SK-N-DZ (cell line): ENCODE measurements at places on chromosomes 2 and 18.

DNA sequence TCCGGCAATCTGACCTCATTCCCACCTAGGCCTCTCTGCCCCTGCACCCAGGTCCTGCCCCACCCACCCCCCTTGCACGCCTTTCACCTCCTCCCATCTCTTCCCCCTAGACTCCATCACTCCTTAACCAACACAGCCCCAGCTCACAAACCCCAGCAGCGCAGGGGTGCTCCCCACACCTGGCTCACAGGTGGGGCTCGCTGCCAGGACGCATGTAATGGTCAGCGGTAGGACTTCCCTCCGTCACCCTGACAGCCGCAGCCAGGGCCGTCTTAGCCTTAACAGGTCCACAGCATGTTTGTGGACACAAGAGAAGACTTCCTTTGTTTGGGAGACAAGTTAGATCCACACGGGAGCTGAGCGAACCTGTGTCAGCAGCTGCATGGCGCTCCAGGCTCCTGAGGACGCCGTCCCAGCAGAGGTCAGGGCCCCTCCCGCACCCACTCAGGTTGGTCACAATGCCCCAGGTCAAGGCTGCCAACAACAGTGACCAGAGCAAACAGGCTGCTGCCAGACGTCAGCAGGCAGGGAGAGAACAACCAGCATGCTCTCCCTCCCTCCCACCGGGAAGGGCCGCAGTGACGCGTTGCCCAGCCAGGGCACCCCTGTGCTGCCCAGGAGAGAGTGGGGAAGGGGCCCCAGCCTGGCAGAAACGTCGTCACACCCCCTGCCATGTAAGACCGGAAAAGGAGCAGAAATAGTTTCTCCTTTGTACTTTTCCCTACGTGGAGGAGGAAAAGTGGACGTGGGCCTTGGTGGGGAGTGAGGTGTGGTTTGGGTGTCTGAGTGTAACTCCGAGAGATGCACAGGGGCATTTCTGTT, 68.0 kb downstream of the PXDN start:
- no peak for DNase-seq

GRCh38 chr2:15991231-15991630, 50.9 kb downstream of the MYCN start:
- no peak for DNase-seq

DNA sequence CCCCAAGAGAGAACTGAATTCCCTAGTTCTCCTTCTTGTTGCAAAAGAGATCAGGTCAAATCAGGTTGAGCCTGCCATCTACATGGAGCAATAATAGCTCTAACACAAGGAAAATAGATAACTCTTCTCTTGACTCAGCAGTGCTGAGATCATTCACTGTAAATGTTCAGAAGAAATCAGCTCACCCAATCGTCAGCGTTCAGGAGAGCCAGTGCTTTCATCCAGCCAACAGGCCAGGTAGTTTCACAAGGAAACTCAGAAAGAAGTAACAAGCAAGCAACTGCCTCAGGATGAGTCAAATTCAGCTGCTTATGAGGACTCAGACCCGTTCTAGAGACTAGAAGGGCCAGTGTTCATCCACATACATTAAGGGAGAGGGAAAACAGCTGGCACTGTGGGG, 5.9 kb downstream of the LMAN2L start:
- DNase-seq, result no peak

- no peak for DNase-seq
These were observed 24.9 kb upstream of the RMND5A start for GRCh38 chr2:86695053-86695691.

GRCh38 chr18:63787673-63788072, 12.5 kb downstream of the SERPINB7 start:
- DNase-seq, result no peak

DNA sequence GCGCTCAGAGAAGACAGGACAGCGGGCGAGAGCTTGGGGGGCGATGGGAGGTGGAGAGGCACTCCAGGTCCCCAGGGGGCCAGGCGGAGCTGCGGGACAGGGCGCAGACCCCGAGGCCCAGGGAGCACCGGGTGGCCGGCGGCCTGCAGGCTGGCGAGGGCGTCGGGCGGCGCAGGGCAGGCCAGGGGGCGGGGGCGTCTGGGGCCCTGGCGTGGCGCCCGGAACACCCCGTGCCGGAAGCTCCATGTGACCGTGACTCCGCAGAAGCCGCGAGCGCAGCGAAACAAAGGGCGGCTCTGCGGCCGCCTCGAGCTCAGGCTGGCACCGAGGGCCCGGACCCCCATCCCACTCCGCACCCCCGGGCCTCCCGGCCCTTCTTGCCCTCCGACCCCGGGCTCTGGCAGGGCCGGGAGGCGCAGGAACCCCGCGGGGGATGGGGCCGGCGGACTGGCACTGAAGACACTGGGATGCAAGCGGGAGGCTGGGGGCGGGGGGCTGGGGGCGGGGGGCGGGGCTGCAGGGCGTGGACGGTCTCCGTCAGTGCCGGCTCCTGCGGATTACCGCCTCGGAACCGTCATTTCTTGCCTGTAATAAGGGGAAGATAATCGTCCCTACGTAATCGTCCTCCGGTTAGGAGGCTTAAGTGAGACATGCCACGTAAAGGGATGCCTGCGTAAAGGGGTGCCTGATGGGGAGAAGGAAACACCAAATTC, 19.1 kb downstream of the SH2D6 start:
- peak; percentile 78 for DNase-seq

DNA sequence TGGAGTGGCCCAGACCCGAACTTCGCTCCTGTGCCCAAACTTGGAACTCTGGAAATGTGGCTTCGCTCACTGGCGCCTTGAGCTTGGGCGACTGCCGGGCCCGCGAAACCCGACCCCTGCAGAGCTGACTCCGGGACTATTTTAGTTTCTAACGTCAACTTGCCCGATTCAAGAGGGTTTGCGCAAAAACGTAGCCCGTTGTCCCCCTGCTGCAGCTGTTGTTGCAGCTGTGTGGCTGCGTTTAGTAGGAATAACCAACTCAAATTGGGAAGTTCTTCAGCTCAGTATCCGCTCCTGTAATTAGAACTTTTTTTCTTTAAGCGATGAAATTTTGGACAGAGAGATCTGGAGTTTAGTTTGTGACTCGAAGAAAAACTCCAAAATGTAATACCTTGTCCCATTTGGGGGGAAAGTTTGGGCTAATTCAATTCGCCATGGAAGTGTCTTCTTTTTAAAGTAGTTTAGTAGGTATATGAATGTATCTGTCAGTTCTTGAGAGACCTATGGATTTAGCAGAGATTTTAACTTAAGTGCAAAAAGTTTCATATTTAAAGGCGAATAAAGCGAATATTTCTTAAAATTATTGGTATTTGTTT, 559 bp downstream of the MYL12A start:
- DNase-seq, result no peak

DNA sequence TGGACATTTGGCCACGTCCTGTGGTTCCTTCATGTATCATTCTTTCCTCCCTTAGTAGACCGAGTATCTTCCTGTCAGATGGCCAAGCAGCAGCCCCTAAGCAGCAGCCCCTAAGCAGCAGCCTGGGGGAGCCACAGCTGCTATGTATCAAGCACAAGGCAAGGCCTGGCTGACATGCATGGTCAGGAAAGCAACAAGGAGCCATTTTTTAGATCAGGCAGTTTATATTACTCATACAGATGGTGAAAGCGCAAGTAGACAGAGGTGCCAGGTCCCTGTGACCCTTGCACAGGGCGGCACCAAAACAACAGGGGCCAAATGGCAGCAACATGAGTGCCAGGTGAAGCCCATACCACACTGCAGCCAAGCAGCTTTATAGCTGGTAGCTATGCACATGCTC, 22.1 kb downstream of the CHCHD5 start:
- no peak for DNase-seq

DNA sequence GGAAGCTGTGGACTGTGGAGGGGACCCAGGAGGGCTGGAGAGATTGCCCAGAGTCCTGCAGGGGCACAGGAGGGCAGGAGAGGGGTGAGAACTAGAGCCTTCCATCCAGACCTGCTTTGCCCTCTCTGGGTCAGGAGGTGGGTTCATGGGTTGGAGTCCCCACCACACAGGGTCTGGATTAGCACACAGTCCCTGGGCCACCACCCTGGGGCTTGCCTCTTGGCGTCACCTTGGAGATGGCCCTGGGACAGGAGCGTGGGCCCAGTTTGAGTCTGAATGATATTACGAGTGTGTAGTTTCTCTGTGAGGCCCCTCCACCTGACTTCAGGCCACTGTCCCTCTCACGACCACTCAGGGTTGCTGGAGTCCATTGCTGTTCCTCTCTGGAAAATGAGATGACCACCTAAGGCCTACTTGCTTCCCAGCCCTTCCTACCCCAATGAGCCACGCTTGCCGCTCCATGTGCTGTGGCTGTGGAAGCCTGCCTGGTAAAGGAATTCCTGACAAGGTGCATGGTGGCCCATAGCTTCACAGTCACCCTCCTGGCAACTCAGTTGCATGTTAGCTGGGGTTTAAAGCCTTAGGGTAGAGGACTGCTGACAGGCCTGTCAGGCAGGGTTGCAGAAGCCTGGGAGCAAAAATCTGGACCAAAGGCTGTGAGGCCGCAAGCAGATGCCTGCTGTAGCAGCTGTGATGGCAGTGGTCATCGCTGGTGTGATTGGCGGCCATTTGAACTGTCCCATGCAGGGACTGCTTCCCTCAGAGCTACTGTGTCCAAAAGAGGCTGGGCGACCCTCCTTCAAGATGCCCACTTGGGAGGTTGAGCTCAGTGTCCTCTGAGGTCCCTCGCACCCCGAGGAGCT, 14.2 kb downstream of the ATOH8 start:
- DNase-seq, result no peak

DNA sequence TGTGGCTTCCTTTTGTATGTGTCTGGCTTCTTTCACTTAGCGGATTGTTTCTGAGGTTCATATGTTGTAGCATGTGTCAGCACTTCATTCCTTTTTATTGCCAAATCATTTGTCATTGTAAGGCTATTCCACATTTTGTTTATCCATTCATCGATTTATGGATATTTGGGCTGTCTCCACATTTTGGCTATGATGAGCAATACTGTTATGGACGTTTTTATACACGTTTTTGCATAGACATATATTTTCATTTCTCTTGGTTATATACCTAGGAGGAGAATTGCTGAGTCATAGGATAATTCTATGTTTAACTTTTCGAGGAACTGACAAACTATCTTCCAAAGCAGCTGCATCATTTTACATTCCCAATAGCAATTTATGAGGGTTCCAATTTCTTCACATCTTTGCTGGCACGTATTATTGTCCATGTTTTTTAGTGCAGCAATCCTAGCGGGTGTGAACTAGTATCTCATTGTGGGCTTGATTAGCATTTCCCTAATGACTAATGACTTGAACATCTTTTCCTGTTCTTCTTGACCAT, 48.1 kb upstream of the TBC1D8 start:
- DNase-seq, result no peak

DNA sequence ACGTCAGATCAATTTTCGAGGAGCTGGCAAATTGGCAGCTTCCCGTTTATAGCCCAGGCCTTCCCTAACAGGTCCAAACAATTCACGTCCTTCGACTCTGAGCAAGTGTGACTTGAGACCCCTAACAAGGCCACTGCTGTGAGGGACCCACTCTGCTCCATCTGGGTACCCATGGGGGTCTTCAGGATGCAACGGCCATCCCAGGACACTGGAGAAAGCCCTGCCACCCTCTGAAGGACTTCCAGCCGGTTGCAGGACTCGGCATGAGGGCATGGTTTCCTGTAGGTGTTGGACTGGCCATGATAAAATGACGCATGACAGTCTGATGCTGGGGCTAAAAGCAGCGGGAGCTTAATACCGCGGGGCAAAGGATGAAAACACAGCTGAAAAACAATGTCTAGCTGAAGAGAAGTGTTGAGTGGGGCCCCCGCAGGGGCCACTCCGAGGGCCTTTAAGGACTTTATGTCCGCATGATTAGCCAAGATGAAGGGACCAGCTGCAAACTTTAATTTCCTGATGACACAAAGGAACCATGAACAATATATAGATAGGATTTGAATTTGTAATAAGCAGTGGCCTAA, 113.3 kb upstream of the ZNF521 start:
- DNase-seq, result no peak

DNA sequence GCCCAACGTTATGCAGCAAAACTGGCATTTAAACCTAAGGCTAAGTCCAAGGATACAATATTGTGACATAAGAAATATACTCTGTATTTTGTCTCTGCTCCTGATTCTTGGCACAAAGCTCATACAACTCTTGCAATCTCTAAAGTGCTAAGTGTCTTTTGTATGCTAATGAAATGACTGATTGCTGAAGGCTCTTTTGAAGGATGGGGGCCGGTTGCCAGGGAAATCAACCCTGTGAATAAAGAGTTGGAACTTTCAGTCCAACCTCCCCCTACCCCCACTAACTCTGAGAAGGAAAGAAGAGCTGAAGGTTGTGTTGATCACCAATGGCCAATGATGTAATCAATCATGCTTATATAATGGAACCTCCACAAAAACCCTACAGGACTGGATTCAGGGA, 40.3 kb downstream of the SESTD1 start:
- DNase-seq, result no peak

- no peak for DNase-seq
These were observed 6.2 kb downstream of the KRTCAP3 start for GRCh38 chr2:27448381-27448780.

DNA sequence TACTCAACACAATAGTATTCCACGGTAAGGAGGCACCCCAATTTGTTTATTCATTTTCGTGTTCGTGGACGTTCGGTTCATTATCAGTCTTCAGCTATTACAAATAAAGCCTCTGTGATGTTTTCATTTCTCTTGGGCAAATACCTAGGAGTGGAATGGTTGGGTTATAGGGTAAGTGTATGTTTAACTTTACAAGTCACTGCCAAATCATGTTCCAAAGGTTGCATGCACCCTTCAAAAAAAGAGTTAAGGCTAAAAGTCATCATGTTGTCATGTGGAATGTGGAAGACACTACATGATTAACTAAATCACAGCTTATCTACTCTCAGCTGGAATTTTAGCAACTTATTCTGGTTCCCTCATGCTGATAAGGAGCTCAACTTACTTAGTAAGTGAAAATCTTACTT, 15.8 kb downstream of the INO80C start:
- DNase-seq, result no peak

GRCh38 chr2:112880091-112880531, 30.9 kb upstream of the IL37 start:
- DNase-seq, result no peak

GRCh38 chr2:65256054-65256453, 28.4 kb downstream of the ACTR2 start:
- no peak for DNase-seq

GRCh38 chr18:27430595-27430994, 245.5 kb upstream of the CHST9 start:
- no peak for DNase-seq

DNA sequence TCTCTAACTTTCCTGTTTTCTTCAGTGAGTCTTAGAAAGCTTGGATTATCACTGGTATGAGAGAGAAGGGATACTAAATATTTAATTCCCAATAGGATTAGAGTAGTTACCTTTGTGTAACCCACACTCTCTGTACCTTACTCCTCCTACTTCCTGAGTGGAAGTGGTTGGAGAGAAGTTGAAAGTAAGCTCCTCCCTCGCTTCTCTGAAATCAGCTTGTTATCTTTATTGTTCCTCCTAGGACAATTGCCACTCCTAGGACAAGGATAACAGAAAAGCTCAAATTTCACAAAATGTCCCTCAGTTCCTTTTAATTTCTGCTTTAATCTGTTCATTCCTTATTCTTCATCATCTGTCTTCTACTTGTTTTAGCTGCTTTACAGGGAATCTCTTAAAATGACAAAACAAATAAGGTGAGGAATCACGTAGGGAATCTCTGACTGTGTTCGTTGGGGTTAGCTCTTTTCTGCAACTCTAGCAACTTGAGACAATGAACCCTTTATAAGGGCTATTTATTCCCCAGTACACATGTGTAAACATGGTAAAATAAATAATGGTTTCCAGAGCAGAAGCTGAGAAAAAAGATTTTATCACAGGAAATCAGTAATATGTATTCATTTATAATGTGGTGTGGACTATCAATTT, 8.6 kb downstream of the ITPRID2 start:
- DNase-seq, result no peak

GRCh38 chr2:96153991-96154431, 8.8 kb upstream of the DUSP2 start:
- no peak for DNase-seq

- no peak for DNase-seq
These were observed 14.0 kb downstream of the TNS1 start for GRCh38 chr2:217988840-217989204.
